ENCODE measurements at places on chromosomes 16 and 17.

- no peak for DNase-seq
Measured at GRCh38 chr17:55314061-55314783, 49.5 kb downstream of the HLF start.

DNA sequence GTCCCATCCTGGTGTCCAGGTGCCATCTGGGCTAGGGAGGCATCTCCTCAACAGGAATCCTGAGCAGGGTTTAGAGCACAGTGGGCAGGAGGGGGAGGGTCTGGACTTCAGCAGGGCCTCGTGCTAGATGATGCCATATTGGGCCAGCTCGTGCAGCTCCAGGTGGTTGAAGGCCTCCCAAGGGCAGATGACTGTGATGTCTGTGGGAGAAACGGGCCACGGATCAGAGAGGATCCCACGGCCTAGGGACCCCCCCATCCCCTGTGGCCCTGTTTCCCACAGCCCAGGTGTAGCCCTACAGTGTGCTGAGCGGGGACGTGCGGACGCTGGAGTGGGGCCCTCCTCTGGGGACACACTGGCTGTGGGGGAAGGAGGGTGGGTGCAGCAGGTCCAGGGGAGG is 5.4 kb downstream of the PDE6G start:
- DNase-seq: no peak

DNA sequence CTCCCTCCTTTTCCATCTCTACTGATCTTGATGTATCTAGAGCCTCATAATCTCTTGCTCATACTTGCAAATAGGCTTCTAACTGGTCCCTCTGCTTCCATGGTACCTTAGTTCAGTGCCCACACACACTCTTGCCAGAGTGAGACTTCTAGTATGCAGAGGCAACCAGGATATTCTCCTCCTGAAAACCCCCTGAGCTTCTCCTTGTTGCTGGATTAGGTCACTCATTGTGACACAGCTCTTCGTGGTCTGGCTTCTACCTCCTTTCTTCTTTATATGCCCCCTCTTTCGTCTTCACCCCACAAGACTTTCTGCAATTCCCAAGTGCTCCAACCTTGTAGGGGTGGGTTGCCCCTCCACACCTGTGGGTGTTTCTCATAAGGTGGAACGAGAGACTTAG is 2.5 kb upstream of the FAM20A start:
- DNase-seq: no peak

DNA sequence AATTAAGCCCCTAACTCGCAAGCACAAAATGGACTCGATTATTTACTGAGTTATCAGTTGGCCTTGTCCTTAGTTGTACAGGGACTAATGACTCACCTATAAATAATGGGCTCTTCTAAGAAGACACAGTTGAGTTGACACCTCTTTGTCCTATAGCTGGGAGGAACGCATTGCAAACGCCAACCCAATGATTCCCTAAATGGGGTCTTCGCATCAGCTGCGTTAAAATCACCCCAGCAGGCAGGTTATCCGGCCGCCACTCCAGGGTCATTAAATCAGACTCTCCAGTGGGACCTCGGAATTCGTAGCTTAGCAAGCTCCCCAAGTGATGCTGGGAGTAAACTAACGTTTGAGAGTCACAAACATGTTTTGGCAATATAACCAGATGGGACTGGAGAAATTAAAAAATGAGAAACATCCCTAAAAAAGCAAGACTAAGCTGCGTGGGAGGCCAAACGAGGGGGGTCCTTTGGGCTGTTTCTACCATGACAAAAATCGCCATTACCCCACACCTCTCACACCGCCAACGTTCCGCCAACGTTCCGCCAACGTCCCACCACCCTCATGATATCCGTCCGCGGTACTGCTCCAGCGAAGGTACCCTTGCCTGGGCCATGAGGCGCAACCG is 932 bp upstream of the NFE2L1 start:
- peak; percentile 43 for DNase-seq

GRCh38 chr16:67672739-67673662 is 6.4 kb downstream of the C16orf86 start:
- DNase-seq: no peak

- DNase-seq: no peak
Measured at GRCh38 chr17:78725448-78726021, 56.5 kb downstream of the CYTH1 start.

GRCh38 chr17:5580367-5580766 is 3.9 kb downstream of the NLRP1 start:
- no peak for DNase-seq

DNA sequence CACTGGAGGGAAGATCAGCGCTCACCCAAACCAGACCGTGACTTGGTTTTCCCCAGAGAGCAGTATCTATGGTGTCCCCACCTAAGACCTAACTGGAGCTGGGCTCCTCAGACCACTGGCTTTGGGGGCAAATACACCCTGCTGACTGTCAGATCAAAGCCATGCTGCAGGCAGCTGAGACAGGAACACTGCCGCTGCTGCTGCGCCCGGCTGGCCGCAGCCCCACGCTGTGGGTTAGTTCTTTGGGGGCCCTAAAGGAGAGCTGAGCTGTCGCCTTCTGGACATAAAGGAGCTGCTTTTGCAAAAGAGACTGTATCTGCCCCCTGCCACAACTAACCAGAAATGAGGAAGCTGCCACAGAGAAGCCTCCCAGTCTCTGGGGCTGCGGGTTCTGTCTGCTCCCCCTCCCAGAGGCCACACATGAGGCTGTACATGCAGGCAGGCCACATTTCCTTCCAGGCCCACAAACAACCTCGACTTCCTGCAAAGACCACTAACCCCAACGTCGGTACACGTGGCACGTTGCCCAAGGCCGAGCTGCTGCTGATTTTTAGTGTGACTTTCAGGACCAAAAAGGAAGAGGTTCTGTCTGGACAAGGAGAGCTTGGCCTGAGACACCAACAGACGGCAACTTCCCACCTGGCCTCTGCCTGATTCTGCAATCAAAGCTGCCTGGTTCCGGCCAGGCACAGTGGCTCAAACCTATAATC is 18.2 kb upstream of the ABR start:
- peak; percentile 90 for DNase-seq

DNA sequence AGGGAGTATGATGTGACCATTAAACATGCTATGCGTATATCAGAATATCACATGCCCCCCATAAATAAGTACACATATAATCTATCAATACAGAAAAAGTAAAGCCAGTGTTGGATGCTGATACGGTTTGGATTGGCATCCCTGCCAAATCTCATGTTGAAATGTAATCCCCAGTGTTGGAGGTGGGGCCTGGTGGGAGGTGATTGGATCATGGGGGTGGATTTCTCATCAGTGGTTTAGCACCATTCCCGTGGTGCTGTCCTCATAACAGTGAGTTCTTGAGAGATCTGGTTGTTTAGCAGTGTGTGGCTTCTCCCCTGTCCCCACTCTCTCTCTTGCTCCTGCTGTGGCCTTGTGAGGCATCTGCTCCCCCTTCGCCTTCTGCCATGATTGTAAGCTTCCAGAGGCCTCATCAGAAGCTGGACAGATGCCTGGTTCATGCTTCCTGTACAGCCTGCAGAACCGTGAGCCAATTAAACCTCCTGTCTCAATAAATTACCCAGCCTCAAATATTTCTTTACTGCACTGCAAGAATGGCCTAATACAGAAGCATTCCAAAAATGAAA is 88.9 kb downstream of the AATF start:
- no peak for DNase-seq

GRCh38 chr16:13864689-13865088 is 55.3 kb upstream of the ERCC4 start:
- DNase-seq: no peak

DNA sequence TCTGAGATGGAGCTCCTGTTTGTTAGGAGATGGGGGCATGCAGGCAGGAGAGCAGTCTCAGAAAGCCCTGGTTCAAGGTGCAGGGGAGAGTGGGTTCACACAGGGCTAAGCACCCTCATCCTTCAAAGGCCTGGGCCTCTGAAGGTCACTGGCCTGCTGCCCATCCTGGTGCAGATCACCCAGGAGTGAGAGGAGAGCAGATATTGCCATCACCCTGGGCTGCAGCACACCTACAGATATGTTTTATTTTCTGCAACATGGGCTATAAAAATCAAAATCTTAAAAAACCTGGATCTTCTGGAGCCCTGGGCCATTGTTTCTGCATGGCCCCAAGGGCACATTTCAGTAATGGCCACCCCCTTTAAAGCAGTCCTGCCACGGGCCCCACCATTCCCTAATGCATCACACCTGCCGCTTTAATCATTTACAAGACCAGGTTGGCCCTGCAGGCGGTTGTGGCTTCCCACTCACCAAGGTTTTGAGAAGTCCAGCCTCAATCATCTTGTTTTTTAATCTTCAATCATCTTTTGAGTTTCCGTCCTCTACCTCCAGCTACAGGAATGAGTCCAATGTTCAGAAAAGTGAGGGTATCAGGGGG is 20.4 kb upstream of the NUP93 start:
- no peak for DNase-seq

DNA sequence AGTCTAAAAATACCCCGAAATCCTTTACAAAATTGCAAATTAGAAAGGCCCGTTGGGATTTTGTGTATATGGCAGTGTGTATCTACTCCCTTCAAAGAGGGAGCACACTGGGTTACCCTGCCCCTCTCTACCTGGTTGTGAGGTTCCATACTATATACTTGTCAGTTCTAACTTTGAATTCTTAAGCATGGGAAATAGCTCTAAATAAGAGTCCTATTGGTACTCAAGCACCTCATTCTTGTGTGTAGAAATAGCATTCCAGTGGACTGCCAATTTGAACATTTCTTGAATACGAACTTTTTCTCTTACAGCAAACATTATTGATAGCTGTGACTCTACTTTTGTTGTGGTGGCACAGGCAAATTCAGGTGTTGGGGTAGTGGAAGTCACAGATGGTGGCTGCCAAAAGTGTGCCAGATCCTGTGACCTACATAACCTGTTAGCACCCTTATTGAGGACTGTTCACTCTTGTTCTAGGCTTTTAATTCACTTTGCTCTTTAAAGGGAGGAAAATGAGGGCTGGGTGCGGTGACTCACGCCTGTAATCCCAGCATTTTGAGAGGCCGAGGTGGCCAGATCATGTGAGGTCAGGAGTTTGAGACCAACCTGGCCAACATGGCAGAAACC is 16.1 kb downstream of the ESRP2 start:
- no peak for DNase-seq

- no peak for DNase-seq
Measured at GRCh38 chr16:80586476-80586875, 45.7 kb downstream of the DYNLRB2 start.

GRCh38 chr17:5413682-5414081 is 5.8 kb downstream of the NUP88 start:
- no peak for DNase-seq

- DNase-seq: no peak
Measured at GRCh38 chr16:57276596-57276995, 7.9 kb downstream of the PLLP start.

DNA sequence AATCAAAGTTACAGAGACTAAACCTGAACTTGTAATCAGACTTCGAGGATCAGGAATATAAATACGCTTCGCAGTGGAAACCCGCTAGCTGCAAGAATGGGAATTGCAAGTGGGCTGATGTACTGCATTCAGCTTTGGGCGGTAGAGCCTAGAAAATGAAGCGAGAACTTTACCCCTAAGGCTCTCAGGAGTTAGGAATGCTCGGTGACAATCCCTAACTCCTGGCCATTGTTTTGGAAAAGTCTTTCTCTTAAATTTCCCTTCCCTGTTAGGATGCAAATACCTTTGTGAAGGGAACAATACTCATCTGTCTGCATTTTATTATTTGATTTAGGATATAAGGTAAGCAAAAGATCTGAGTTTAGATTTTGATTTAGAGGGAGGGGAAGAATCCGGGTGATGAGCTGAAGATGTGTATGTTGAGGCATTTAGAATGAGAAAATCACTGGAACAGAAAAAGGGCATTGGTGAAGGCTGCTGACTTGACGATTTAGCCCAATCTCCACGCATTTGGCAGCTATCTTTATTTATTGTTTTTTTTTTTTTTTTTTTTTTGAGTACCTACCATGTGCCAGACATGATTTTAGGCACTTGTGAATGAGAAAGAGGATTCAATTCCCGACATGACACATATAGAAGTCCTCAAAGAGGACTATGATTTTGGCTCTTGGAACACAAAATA is 2.2 kb upstream of the TOX3 start:
- no peak for DNase-seq

- peak; percentile 86 for DNase-seq
Measured at GRCh38 chr16:87945351-87946042, 5.7 kb upstream of the BANP start.
